ENCODE measurements at places on chromosomes 11 and 22.

DNA sequence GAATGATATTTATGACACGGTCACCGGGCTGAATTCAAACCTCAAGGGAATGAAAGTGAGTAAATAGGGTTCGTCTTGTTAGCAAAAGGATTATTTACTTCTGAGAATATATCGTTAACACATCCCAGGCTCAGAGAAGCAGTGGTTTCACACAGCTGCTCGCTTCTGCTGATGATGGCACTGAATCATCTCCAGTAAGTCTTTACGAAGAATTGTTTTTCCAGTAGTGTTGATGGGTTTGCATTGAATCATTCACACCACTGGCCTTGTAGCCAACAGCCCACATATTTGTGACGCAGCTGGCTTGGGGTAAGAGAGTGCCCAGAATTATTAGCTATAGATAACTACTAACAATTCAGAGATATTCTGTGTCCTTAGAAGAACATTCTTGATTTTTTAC, 236.3 kb downstream of the CADM1 start:
- H3K27ac ChIP-seq: no peak overlapping the region
- peaks cover 2% of the 10 kb centered on the region for H3K27me3 ChIP-seq
- H3K4me1 ChIP-seq: peaks cover 13% of the 10 kb centered on the region
- H3K36me3 ChIP-seq: no peaks in the 10 kb centered on the region
- H3K4me3 ChIP-seq: no peak overlapping the region

GRCh38 chr11:73267906-73268540, 4.1 kb upstream of the P2RY6 start:
- DNase-seq: no peak
- peaks cover 38% of the 10 kb centered on the region for H3K4me1 ChIP-seq
- no peak overlapping the region for H3K4me3 ChIP-seq
- peaks cover 33% of the 10 kb centered on the region for H3K27me3 ChIP-seq
- no peak overlapping the region for H3K27ac ChIP-seq
- no peaks in the 10 kb centered on the region for H3K36me3 ChIP-seq

DNA sequence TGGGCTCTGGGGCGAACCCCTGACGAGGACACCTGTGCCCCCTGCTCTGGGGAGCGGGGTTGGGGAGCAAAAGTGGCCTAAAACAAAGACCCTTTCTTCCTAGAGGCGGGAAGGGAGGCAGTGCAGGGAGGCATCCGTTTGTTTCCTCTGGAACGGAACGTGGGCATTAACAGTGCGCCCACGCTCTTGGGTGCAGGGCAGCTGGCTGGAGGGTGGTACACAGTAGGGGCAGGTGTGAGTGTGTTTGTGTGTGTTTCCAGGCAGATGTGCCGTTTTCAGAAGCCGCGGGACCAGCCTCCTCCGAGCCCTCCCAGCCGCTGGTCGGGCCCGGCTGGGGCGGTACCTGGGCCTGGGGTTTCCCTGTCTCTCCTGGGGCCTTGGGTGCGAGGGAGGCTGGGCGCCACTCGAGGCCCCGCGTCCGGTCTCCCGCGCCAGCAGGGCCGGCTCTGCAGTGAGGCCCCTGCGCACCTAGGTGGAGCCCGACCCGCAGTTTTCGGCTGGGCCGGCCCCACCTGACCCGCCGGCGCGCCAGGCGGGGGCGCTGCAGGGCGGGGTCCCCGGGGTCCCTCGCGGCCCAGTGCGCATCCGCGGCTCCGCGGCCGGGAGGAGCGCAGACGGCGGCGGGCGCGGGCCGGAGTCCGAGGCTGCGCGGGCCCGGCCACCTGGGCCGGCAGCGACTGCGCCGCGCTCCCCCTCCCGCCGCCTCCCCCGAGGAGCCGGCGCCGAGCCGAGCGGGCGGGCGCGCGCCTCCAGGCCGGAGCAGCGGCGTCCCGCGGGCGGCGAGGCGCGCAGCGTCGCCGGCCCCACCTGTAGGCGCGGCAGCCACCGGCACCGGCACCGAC, 1252.7 kb downstream of the BRD1 start:
- H3K4me3 ChIP-seq: peak overlapping the region; percentile 61
- H3K27me3 ChIP-seq: peaks cover 19% of the 10 kb centered on the region
- no peak overlapping the region for H3K27ac ChIP-seq
- DNase-seq: peak; percentile 79
- H3K36me3 ChIP-seq: peaks cover 20% of the 10 kb centered on the region

GRCh38 chr22:36333644-36334043, 54.1 kb downstream of the MYH9 start:
- H3K4me3 ChIP-seq: no peak overlapping the region
- peaks cover 36% of the 10 kb centered on the region for H3K36me3 ChIP-seq
- H3K27ac ChIP-seq: peak overlapping the region; percentile 99
- DNase-seq: no peak
- H3K27me3 ChIP-seq: no peaks in the 10 kb centered on the region

DNA sequence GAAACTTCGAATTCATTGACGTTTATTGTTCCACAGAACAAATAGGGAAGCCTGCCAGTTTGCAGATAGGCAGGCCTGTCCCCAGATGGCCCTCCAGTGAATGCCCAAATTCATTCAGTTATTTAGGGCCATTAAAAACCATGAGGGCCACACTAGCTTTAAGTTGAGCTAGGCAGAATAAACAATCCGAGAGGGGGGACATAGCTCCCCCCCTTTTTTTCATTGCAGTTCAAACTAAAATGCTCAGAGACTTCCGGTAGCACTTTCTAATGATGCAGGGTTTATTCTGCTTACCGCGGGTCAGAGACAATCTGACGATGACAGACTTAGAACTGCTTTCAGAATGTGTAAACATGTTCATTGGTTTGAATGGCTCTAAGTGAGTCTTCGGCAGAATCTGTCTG, 72.0 kb downstream of the ZBTB16 start:
- H3K27me3 ChIP-seq: no peaks in the 10 kb centered on the region
- DNase-seq: no peak
- no peak overlapping the region for H3K4me3 ChIP-seq
- no peaks in the 10 kb centered on the region for H3K36me3 ChIP-seq
- no peak overlapping the region for H3K27ac ChIP-seq

DNA sequence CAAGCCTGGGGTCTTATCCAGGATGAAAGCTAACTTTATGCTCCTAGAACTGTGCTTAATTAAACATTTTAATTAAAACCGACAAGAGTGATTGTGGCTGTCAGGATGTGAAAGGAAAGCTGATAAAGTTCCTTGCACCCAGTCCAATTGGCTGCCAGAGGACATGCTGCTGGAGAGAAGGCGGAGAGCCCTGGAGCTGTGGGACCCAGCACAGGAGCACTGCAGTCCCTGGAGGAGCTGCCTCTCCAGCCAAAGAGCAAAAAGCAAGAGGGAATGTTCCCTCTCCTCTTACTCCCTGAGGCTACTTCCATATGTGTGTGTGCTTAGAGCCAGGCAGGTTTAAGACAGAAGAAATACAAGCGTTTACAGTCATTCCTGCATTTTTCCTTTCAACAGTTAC, 118.6 kb downstream of the OPCML start:
- no peaks in the 10 kb centered on the region for H3K27me3 ChIP-seq

GRCh38 chr11:130616573-130616972, 168.1 kb downstream of the ADAMTS15 start:
- no peaks in the 10 kb centered on the region for H3K27me3 ChIP-seq
- DNase-seq: no peak

DNA sequence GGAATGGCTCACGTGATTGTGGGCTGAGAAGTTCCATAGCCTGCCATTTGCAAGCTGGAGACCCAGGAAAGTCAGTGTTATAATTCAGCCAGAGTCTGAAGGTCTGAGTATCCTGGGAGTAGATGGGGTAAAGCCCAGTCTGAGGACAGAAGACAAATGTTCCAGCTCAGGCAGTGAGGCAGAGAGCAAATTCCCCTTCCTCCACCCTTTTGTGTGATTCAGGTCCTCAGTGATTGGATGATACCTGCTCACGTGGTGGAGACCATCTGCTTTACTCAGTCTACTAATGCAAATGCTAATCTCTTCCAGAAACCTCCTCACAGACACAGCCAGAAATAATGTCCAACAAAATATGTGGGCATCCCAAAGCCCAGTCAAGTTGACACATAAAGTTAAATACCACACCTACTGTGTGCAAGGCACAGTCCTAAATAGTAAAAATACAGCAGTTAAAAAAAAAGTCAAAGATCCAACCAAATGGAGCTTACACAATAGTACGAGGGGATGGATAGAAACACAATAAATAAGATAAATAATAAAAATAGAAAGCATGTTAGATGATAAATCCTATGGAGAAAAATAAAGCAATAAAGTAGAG, 13.2 kb upstream of the APOL6 start:
- DNase-seq: no peak
- no peak overlapping the region for H3K4me3 ChIP-seq
- H3K27ac ChIP-seq: no peak overlapping the region
- H3K36me3 ChIP-seq: no peaks in the 10 kb centered on the region

DNA sequence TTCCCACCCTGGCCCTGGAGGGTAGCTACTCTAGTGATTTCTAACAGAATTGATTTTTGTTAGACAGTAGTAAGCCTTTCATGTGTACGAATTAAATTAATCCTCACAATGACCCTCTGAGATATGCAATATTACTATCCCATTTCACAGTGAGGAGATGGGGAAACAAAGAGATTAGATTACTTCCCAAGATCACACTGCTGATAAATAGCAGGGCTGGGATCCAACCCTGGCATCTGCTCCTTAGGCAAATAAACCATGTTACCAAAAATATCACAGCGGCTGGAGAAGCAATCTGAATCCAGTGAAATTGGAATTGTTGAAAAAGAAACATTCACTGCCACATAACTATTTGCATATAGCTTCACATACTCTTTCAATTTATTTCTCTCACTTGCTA, 12.8 kb upstream of the CAVIN3 start:
- DNase-seq: no peak
- no peaks in the 10 kb centered on the region for H3K27me3 ChIP-seq
- peaks cover 18% of the 10 kb centered on the region for H3K4me1 ChIP-seq
- peaks cover 4% of the 10 kb centered on the region for H3K36me3 ChIP-seq

- H3K4me1 ChIP-seq: peaks cover 16% of the 10 kb centered on the region
- H3K4me3 ChIP-seq: no peak overlapping the region
- no peaks in the 10 kb centered on the region for H3K27me3 ChIP-seq
- peaks cover 14% of the 10 kb centered on the region for H3K36me3 ChIP-seq
- no peak for DNase-seq
Measured at GRCh38 chr22:21936151-21936775, 16.4 kb downstream of the PPM1F start.

- H3K4me3 ChIP-seq: no peak overlapping the region
- DNase-seq: no peak
- peak overlapping the region; percentile 82 for H3K27ac ChIP-seq
- no peaks in the 10 kb centered on the region for H3K36me3 ChIP-seq
- H3K27me3 ChIP-seq: no peaks in the 10 kb centered on the region
- peaks cover 21% of the 10 kb centered on the region for H3K4me1 ChIP-seq
Measured at GRCh38 chr11:84022695-84023094, 736.5 kb upstream of the CCDC90B start.

DNA sequence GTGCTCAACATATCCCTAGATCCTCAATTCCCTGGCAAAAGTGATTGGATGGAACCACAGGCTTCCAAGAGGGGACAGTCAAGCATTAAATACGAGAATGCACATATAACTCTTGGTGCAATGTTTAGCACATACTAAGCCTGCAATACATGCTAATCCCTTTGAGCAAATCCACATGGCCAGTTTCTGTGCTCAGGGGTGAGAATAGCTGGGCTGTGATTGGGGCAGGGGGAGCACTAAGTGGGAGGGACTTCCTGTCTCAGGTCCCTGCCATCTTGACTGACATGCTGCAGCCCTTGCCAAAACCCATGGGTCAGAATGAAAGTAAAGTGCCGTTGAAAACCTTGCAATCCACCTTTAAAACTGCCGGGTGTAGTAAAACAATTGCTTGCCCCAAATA, 2.7 kb upstream of the ADAMTS15 start:
- H3K4me3 ChIP-seq: no peak overlapping the region
- DNase-seq: no peak
- peaks cover 10% of the 10 kb centered on the region for H3K4me1 ChIP-seq
- H3K27ac ChIP-seq: no peak overlapping the region
- no peaks in the 10 kb centered on the region for H3K36me3 ChIP-seq

- H3K27me3 ChIP-seq: peaks cover 22% of the 10 kb centered on the region
- H3K27ac ChIP-seq: no peak overlapping the region
- H3K4me1 ChIP-seq: peaks cover 1% of the 10 kb centered on the region
- DNase-seq: no peak
- no peak overlapping the region for H3K4me3 ChIP-seq
Measured at GRCh38 chr11:66012371-66012945, 650 bp downstream of the CST6 start.

- no peaks in the 10 kb centered on the region for H3K36me3 ChIP-seq
- peaks cover 31% of the 10 kb centered on the region for H3K4me1 ChIP-seq
- H3K4me3 ChIP-seq: no peak overlapping the region
- no peak for DNase-seq
- H3K27me3 ChIP-seq: peaks cover 6% of the 10 kb centered on the region
Measured at GRCh38 chr11:31850365-31850764, 39.2 kb upstream of the PAX6 start.

- no peak for DNase-seq
- no peak overlapping the region for H3K4me3 ChIP-seq
- H3K27ac ChIP-seq: no peak overlapping the region
- no peaks in the 10 kb centered on the region for H3K36me3 ChIP-seq
- H3K4me1 ChIP-seq: peaks cover 14% of the 10 kb centered on the region
Measured at GRCh38 chr11:112996994-112997393, 35.8 kb downstream of the NCAM1 start.

DNA sequence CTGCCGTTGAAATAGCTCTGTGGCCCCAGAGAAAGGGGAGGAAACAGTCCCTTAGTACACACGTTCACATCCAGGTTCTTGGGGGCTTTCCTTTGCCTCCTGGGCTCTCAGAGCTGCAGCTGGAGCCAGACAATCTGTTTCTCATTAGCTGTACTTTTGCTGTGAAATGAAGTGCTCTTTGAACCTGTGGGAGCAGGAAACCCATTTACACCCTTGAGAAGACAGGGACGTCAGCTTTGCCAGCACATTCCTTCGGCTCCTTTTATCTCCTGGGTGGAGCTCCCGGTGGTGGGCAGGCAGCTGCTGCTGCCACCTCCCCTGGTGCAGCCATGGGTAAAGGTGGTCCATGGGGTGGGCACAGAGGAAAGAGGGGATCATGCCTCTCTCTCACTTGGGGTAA, 80.6 kb upstream of the TIMP3 start:
- H3K27ac ChIP-seq: no peak overlapping the region
- peaks cover 5% of the 10 kb centered on the region for H3K36me3 ChIP-seq
- H3K4me3 ChIP-seq: no peak overlapping the region
- DNase-seq: no peak

GRCh38 chr11:68704887-68705286, 20.5 kb downstream of the GAL start:
- no peak overlapping the region for H3K27ac ChIP-seq
- DNase-seq: peak; percentile 46
- H3K4me3 ChIP-seq: peak overlapping the region; percentile 8
- no peaks in the 10 kb centered on the region for H3K27me3 ChIP-seq
- H3K4me1 ChIP-seq: peaks cover 42% of the 10 kb centered on the region
- H3K36me3 ChIP-seq: peaks cover 2% of the 10 kb centered on the region

- no peak for DNase-seq
- H3K36me3 ChIP-seq: no peaks in the 10 kb centered on the region
- no peak overlapping the region for H3K27ac ChIP-seq
- no peaks in the 10 kb centered on the region for H3K4me1 ChIP-seq
- no peak overlapping the region for H3K4me3 ChIP-seq
Measured at GRCh38 chr11:74568028-74568427, 24.4 kb upstream of the POLD3 start.
